ENCODE measurements at places on chromosomes 2 and 18.

DNA sequence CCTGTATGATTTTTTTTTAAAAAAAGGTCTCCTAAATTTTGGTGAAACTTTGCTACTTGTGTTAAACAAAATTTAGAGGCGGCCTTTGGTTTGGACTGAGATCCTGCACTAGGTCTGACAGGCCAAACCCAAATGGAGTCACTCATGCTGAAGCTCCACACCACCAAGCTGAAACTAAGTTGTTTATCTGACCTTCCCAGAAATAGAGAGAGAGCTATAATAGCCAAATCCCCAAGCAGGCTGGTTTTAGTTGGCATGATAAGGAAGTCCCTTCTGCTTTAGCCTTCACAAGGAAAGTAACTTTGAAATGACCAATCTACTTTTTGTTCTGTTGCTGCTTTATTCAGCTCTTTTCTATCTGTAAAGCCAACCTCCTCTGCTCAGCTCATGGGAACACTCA, 17.1 kb upstream of the THUMPD2 start:
- no peak for DNase-seq

DNA sequence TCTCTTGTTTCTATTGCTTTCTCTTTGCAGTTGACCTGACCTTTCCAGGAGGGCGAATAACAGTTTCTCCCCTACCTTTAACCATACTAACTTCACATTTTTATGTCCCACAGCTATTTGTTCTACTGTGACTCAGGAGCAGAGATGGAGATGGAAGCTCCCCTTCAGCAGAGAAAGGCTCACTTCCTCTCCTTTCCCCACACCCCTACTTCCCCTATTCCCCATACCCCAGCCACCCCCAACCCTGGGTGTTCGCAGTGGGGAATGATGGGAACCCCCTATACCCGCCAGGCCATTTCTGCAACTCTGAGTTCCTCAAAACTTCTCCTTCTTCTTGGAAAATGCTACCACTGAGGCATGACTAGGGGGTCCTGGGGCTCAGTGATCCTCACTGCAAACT, 285.4 kb upstream of the MGAT5 start:
- no peak for DNase-seq

- DNase-seq = no peak
Measured at GRCh38 chr2:48109491-48110204, 203.3 kb upstream of the FBXO11 start.

DNA sequence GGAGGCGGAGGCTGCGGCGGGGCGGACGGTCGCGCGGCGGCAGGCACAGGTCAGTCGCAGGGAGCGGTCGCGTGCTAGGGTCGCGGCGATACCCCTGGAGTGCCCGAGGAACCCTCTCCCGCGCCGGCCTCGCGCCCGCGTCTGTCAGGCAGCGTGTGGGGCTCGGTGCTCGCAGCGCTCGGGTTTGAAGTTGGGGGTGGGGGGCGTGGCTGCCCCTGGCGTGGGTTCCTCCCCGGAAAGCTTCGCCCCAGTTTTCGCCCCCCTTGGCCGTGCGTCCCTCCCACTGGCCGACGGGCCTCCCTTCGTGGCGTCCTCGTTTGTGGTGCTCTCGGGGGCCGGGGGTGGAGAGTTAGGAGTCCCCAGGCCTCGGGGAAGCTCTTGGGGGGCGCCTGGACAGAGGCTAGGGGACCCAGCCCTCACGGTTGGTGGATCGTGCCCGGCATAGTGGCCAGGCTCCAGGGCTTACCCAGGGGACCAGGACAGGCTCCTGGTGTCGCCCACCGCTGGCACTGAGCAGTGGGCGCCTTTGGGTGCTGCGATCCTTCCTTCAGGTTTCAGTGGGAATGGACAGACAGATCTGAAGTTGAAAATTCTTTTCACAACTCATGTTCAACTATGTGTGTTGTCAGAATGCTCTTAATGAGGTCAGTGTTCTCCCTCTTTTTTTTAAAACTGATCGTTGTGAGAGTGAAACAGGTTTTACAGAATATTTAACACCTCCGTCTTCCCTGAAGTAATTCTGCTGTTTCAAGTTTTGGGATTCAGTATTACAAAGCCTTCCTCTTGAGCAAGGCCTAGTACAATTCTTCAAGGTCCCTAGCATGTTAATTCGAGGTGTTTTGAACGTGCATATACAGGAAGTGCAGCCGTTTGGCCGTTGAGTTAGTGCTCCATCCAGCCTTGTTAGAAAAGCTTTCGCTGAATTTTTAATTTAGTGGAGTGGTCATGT, 604 bp downstream of the RALBP1 start:
- DNase-seq = no peak

- DNase-seq = no peak
Measured at GRCh38 chr2:145184741-145185651, 665.1 kb upstream of the ZEB2 start.

DNA sequence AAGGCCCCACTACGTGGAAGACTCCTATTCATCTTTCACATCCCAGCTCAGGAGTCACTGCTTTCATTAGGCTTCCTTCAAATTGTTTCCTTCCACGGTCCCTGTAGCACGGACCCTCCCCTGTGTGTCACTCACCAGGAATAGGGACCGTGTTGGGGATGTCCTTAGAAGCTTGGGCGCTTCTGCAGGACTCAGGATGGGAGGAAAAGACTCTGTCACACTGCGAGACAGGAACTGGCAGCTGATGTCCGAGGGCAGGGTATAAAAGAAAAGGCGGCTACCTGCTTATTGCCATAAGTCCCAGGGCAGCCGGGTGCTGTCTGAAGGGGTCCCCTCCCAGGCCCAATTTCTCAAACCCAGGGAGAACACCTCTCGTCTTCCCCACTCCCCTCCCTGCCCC, 79.1 kb downstream of the BCL2L11 start:
- no peak for DNase-seq

- no peak for DNase-seq
Measured at GRCh38 chr2:98084869-98085238, 2.1 kb upstream of the VWA3B start.

GRCh38 chr18:2354292-2354691, 217.0 kb downstream of the METTL4 start:
- no peak for DNase-seq

DNA sequence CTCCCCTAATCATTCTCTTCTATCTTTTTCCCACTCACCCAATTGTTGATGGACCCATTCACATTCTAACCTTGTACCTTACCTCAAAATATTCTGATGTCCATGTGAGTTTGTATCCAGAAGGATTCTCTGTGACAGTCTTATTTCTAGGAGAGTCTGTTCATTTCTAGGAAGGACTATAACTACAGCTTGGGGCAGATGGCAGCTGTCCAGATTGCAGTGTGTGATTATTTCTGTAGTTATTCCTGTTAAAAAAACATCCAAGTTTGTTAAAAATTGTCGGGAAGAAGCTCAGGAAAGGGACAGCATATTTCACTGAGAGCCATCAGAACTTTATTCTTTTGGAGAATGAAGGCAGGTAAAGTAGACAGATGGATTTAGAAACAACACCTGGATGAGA, 142.6 kb downstream of the RAPGEF4 start:
- DNase-seq = no peak

GRCh38 chr2:211864328-211864727, 674.3 kb downstream of the ERBB4 start:
- no peak for DNase-seq

GRCh38 chr2:33210626-33211025, 263.9 kb downstream of the LTBP1 start:
- no peak for DNase-seq

DNA sequence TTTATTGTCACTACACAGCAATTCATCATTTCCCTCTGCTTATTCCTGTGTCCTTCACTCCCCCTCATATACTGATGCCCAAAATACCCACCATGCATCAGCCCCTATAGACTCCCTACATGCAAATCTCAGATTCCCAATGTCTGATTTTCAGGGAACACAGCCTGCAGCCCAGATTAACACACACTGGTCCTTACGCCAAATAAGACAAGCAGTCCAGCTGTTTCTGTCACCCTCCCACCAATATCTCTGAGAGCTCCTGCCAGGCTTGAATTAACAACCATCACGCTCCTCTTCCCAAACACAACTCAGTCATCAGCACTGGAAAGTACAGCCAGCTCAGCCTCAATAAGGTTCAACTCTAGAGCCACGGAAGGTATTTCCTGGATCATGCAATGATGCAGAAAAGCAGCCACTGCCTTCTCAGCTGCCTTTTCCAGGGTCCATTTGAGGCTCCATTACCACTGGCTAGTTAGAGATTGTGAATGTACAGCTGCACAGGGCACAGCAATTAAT, 39.0 kb upstream of the SLC35F5 start:
- no peak for DNase-seq

DNA sequence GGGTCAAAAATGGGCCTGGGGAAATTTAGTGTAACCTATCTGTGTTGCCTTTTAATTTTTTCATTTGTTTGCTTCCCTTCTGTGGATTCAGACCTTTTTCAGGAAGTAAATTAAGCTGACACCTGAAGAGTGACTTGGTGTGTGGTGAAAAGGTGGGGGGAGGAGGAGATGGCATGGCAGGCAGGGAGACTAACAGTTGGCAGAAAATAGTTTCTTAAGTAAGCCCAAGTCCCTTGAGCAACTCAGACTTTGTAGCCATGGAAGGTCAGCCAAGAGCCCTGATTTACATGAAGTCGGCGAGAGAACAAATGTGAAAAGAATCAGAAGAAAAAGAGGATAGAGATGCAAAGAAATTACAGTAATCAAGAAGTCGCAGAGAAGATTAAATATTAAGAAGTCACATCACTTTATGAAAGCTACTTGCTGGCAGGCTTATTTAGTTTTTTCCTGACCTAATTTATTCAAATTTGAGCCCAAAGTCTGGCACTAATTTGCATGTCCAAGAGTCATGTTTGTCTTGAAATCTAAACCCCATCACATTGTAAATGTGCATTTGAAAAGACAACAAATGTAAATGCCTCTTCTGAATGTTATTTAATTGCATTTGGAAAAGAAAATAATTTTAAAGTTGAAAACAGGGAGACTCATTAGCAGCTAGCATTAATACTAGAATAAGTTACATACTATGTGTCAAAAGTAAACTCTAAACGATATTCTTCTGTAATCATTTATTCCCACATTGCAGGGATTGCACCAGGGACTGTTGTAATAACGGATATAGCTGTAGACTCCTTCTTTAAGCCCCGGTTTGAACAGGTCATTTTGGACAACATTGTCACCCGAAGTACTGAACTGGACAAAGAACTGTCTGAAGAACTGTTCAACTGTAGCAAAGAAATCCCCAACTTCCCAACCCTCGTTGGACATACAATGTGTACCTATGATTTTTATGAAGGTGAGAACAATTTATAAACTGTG, 19.3 kb downstream of the UPP2 start:
- DNase-seq = no peak

GRCh38 chr2:237322564-237322963, 91.4 kb downstream of the COL6A3 start:
- DNase-seq = no peak

DNA sequence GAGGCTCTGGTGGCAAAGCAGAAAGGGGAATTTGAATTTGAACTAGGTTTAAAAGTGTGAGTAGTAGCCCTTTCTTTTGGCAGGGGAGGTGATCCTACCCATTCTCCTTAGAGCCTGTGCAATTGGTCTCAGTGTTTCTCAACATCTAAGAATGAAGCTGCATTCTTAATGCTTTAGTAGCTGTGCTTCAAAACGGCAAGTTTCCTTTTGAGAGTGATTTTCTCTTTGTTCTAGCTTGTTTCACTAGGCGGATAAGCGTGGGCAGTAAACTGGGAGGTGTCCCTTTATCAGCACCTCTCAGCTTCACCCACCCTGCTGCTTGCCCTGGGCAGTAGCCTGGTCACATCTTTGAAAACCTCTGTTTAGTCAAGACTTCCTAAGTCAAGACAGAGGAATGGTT, 6.7 kb downstream of the CRIM1 start:
- DNase-seq = no peak

Data from right forelimb (tissue), 1 donor.